ENCODE measurements at places on chromosomes 11 and 22.

- DNase-seq = no peak
Observed at GRCh38 chr11:88353386-88353785, 15.8 kb upstream of the CTSC start.

GRCh38 chr11:105456950-105457349 lies 152.9 kb upstream of the GRIA4 start:
- DNase-seq = no peak

DNA sequence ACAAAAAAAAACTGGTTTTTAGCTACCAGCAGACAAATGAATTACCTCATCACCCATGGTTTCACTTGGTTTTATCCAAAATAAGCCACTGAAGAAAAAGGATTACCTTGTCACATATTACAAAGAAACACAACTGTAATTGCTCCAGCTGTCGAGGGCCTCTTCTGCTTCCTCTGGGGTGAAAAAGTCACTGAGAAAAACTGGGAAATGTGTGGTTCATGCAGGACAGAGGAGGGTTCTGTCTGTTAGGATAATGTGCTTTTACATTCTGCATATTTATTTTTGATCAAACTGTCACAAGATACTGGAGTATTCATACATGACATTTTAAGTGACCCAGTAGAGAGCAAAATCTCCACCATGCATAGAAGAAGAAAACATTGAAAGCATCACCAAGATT lies 211.7 kb downstream of the NAV2 start:
- no peak for DNase-seq

DNA sequence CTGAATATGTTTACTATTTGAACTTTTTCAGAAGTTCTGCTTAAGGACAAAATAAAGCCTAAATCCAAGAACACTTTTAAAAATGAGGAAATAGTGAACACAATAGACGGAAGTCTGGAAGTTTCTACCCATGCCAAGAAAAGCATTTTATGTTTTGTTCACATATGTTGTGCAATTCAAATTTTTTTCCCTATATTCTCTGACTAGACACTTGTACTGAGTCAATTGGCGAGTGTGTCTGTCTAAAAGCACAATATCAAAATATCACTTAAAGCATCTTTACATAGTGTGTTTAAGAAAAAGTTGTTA lies 29.2 kb downstream of the INCENP start:
- no peak for DNase-seq

DNA sequence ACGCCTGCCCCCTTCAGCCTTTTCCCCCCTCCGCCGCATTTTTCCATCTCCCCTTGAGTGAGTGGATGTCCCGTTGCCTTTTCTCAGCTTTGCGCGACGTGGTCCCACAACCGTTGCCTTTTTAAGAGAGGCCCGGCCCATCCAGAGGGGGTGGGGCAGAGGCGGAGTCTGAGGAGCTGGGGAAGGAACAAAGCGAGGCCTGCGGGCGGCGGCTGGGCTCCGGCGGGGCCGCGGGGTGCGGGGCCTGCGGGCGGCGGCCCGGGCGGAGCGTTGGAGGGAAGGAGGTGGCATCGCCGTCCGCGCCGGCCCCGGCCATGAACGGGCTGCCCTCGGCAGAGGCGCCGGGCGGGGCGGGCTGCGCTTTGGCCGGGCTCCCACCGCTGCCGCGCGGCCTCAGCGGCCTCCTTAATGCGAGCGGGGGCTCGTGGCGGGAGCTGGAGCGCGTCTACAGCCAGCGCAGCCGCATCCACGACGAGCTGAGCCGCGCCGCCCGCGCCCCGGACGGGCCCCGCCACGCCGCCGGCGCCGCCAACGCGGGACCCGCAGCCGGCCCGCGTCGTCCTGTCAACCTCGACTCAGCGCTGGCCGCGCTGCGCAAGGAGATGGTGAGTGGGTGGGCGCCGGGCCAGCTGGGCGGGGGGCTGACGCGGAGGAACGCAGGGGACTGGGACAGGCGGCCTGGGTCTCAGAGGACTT lies at the start of gene FAM89B:
Gene FAM89B, plus strand, starts transcription at position 183 of the 696 bp plus-strand sequence. Its CDS starts 132 bp downstream, at position 315.
- peak; percentile 89 for DNase-seq
